Fibroblast of lung (primary cell): ENCODE measurements at places on chromosomes 11 and 22. TPM values are rescaled to one million over a fixed set of nuclear protein-coding genes. Genes with fewer than 3 reads are reported as not detected.

Gene NUDT8
- 4.1 and 5.0 TPM in 2 replicates for total RNA-seq

Gene RFPL1
- not detected in 2 replicates for total RNA-seq

GRCh38 chr11:86069408-86070101 lies 671 bp upstream of the PICALM start:
- peak overlapping the region; percentile 99 for H3K27ac ChIP-seq
- H3K36me3 ChIP-seq = no peaks in the 10 kb centered on the region
- H3K4me1 ChIP-seq = peaks cover 12% of the 10 kb centered on the region
- peak overlapping the region; percentile 30 for H3K4me3 ChIP-seq
- peak; percentile 88 for DNase-seq

Gene PLAAT2
- not detected in 2 replicates for total RNA-seq

Gene CCDC15
- total RNA-seq = 0.77 and 2.3 TPM in 2 replicates

Gene CHCHD10
- total RNA-seq = 3.6 and 5.4 TPM in 2 replicates

- H3K4me1 ChIP-seq = no peaks in the 10 kb centered on the region
- H3K27ac ChIP-seq = no peak overlapping the region
- no peaks in the 10 kb centered on the region for H3K27me3 ChIP-seq
These were observed 7.7 kb downstream of the SCO2 start for GRCh38 chr22:50517495-50518260.

DNA sequence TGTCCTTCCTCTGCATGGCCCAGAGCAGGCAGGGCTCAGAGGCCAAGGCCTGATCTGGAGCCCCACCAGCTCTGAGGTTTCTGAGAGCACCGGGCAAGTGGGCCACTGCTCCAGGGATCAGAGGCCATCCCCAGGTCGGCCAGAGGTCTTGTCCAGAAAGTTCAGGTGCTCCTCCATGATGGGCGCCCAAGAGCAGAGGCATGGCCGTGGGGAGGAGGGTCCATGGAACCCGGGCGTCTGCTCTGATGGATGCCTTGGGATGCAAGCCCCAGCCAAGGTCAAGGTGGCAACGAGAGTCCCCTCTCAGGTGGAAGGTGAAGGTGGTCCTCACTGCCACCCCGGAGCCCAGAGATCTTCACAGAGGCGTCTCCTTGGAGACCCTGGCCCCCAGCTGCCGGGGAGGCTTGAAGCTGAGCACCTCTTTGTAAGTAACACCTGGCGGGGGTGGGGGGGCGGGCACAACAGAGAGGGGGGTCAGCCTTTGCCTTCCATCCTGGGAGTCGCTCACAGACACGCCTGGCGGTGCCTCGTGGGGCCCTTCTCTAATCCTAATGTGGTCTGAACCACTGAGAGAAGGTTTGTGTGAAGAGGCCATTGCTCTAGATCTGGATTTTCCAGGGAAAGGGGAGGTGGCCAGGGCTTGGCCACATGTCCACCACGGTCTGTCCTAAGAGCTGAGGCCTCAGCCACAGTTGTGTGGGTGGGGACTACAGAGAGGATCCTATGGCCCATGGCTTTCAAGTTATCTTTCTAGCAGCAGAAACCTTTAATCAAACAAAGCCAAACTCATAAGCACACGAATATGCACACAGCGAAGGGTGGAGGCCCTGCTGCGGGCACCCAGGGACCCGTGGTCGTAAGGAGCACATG lies 2.2 kb upstream of the HDAC10 start:
- H3K27me3 ChIP-seq = no peaks in the 10 kb centered on the region
- peaks cover 7% of the 10 kb centered on the region for H3K4me1 ChIP-seq
- no peak overlapping the region for H3K27ac ChIP-seq
- H3K4me3 ChIP-seq = no peak overlapping the region
- H3K36me3 ChIP-seq = peaks cover 28% of the 10 kb centered on the region

Gene TP53AIP1
- total RNA-seq = not detected in 2 replicates

DNA sequence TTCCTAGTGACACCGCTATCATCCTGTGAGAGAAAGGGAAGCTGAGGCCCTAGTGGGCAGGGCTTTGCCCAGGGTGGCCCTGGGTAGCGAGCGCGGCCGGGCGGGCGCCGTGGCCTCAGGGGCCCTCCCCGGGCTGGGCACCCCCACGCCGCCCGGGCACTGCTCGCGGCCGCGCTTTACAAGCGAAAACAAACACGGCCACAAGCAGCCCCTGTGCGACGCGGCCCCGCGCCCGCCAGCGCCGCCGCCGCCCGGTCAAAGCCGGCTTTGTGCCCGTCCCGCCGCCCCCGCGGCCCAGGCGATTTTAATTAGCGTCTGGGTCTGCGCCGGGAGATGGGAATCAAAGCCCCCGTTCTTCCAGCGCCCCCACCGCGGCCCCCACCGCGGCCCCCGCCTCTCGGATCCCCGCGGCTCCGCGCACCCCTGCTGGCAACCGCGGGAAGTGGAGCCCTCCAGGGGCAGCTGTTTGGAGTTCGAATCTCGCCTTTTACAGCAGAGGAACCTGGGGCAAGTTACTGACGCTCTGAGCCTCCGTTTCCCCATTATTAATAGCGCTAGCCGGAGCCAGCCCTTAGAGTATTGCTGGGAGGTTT lies 47.9 kb downstream of the CHRDL2 start:
- no peaks in the 10 kb centered on the region for H3K36me3 ChIP-seq
- DNase-seq = no peak
- no peaks in the 10 kb centered on the region for H3K27me3 ChIP-seq

DNA sequence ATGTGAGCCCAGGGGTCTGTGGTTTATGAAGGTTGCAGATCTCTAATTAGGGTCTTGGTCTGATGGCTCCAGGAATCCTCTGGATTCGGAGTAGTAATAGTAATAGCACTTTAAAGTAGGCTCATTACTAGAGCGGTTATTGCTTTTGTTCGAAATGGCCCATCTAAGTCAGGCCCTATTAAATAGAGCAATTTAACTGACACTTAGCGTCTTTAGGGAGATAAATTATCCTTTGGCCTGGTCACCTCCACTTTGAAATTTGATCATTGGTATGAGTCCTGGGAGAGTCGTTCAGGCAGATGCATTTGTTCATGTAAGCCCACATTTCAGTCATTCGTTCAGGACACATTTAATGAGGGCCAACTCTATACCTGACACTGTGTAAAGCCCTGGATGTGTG lies 54.8 kb downstream of the LDLRAD3 start:
- H3K27ac ChIP-seq = no peak overlapping the region
- no peaks in the 10 kb centered on the region for H3K36me3 ChIP-seq
- no peak for DNase-seq
- H3K4me1 ChIP-seq = no peaks in the 10 kb centered on the region
- no peaks in the 10 kb centered on the region for H3K27me3 ChIP-seq

DNA sequence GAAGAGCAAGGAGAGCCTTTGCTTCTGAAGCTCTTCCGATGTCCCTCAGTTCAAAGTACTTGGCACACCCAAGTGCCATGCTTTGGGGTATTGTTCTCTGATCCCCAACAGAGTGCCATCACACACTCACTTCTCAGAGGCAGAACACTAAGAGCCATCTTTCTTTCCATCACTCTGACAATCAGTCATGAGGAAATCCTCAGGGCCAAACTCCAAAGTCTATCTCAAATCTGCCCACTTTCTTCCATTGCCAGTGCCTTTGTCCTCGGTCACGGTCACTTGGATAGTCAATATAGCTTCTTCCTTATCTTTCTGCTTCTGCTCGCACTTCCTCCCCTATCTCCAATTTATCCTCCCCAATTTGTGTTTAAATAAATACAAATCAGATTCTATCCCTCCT lies 90.9 kb downstream of the ENTHD1 start:
- DNase-seq = no peak
- H3K27me3 ChIP-seq = peaks cover 17% of the 10 kb centered on the region
- no peak overlapping the region for H3K4me3 ChIP-seq
- H3K4me1 ChIP-seq = no peaks in the 10 kb centered on the region
- H3K36me3 ChIP-seq = no peaks in the 10 kb centered on the region
- no peak overlapping the region for H3K27ac ChIP-seq
